ENCODE measurements at places on chromosomes 7 and 10. TPM values are rescaled to one million over a fixed set of nuclear protein-coding genes. Genes with fewer than 3 reads are reported as not detected.

Gene NUTM2B
- total RNA-seq = not detected

Gene RELN
- 0.21 TPM for total RNA-seq

Gene CYP26C1
- total RNA-seq = 0.08 TPM

Gene C7orf33
- not detected for total RNA-seq

Gene C10orf53
- total RNA-seq = not detected

Gene GPR22
- not detected for total RNA-seq

Gene CH25H
- total RNA-seq = not detected

Gene SDK1
- total RNA-seq = not detected

Gene LRRC17
- total RNA-seq = not detected

Gene LRRTM3
- not detected for total RNA-seq

Gene UBTD1
- total RNA-seq = 1.3 TPM

Gene SHOC2
- 50.7 TPM for total RNA-seq

Gene HMX2
- 19.8 TPM for total RNA-seq

Gene GARIN1A
- 0.21 TPM for total RNA-seq

Gene FGFR2
- 0.15 TPM for total RNA-seq

Gene CFAP46
- total RNA-seq = not detected

Gene MYL7
- total RNA-seq = not detected

Gene GIMAP5
- 4.5 TPM for total RNA-seq

Gene RBP3
- not detected for total RNA-seq

Gene EBF3
- not detected for total RNA-seq

Gene SFTPA1
- 3.7 TPM for total RNA-seq

Data from GM12878 (cell line).